ENCODE measurements at places on chromosomes 3 and 15. TPM values are rescaled to one million over a fixed set of nuclear protein-coding genes. Genes with fewer than 3 reads are reported as not detected.

DNA sequence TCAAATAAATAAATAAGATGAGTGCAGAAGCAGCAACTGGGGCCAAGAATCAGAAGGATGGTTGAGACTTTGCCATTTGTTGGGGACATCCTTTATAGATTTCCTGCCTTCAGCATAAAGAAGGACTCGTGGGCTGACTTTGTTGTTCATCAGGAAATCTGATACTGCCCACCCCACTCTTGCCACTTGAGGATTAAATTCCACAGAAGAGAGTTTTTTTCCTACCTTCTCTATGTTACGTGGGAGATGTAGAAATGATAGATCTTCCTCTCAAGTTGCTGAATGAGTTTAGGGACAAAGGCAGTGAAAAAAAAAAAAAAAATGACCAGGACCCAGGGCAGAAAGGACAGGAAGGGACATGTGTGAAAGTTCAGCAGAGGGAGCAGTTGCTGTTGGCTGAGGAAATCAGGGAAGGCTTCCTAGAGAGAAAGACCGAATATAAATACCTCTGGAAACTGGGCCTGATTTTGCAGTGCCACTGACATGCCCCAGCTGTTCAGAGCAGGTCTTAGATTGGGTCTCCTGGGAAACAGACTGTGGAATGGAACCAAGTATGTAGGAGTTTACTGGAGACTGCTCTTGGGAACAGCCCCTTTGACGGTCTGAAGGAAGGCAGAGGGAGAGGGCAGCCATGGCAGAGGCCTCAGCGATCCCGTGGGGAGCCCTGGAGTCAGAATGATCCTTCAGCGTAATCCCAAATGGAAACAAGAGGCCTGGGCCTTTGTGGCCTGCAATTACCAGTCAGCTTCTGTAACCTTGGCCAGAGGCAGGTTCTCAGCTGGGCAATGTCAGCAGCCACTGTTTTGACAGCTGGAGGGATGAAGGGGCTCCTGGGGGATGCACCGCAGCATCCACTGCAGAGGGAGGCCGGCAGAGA, 50.9 kb downstream of the C3orf20 start:
- peak; percentile 68 for DNase-seq

DNA sequence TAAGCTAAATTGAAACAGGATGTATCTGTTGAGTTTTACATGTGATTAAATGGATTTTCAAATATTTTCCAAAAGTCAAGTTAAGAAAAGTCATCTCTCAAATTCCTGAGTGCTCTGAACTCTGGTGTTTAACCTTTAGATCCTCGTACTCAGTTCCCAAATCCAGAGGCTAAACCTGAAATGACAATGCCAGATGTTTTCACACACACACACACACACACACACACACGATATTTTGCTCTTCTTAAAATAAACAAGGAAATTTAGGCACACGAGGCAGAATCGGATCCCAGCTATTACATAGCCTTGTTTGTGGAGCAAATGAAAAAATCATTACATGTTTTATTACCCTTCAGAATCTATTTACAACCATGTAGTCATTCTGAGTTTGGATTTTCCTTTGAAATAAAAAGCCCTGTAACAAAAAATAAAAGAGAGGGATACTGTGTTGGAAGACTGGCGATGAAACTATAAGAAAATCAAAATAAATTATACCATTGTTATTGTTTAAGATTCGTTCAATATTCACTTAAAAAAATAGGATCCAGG, 20.6 kb upstream of the UBE2E1 start:
- DNase-seq = no peak

DNA sequence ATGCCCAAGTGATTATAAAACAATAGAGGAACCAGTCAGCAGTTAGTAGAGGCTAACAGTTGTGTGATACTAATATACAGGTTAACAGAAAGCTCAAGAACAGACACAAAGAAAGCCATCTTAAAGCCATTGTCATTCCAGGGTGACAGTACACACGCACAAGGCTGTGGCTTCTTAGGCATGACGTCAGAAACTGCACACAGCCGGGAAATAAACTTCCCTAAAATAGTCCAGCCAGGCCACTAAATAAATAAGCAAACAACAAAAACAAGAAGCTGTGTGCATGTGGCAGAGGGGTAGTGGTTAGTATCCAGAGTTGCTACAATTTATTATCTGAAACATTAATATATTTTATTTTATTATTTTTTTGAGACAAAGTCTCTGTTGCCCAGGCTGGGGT, 49.8 kb downstream of the PPCDC start:
- no peak for DNase-seq

- DNase-seq = no peak
Measured at GRCh38 chr3:107911337-107912000, 179.4 kb downstream of the CD47 start.

GRCh38 chr15:71187078-71187477, 71.8 kb downstream of the THSD4 start:
- DNase-seq = no peak

DNA sequence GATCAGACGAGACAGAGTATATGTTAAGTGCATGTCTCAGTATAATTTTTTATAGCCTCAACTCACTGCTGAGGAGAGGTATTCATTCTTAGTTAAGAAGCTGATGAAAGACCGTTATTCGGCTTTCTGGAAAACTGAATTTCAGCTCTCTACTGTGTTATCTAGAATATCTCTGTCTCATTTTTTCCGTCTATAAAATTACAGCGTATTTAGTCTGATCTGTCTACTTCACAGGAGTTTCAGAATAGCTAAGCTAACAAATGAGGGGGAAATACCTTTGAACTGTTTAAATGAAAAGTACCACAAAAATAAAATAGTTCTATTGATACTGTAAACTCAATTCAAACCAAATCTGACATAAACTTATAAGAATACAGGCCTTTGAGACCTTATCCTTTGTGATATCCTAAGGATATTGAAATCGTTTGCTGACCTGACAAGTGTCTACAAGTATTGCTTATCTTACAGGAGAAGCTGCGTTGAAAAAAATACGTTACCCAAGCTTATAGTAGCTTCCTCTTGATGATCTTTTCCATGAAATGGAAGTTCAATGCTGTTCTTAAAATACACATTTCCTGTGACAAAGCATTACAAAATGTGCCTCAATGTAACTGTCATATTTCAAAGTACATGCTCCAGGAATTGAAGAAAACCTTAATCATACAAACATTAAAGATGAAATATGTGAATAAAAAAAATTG, 104.6 kb downstream of the IL1RAP start:
- DNase-seq = no peak

DNA sequence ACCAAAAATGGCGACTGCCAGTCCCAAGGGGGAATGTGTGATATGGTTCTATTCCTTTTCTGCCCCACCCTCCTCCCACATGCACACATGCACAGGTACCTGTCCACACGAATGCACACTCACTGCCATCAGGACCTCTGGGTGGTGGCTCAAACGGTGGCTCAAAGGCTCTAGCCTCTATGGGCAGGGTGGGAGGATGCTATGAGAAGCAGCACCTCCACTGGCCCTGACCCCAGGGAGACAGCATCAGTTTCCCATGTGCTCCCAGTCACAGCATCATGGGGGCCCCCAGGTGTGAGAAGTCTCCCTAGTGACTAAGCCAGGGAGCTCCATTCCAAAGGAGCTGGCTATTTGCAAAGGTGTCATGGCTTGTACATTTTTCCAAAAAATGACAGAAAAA, 15.9 kb downstream of the SEMA3G start:
- DNase-seq = no peak

GRCh38 chr3:21229426-21230135, 521.4 kb downstream of the ZNF385D start:
- no peak for DNase-seq

DNA sequence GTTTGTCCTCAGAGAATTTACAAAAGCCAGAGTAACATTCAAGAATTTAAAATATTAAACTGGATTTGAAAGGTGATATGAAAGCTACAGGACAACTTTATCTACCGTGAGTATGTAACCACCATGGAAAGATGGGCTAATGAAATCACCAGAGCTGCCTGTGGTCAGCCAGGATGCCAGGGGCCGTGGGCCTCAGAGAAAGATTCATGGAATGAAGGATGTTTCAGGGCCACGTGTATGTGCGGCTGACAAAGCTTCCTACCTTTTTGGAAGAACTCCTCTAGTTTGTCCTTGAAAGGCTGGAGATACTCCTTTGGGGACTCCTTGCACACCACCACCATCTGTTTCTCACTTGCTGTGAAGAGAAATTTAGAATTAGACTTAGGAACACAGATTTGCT, 138.9 kb downstream of the GREM1 start:
- no peak for DNase-seq

DNA sequence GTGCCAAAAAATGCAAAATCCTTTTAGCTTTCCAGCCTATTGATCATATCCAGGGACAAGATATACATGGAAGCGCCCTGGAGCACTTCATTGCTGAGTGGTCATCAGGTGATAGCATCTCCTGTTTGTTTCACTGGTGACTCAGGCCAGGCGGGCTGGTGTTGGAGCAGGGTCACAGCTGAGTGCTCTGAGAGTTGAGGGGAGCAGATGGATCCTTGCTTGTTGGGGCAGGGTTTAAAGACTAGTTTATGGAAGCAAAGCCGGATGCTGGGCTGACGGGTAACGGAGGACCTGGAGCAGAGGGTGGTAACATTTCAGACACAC, 405.0 kb upstream of the TPM1 start:
- DNase-seq = no peak

The ADGRG7 gene
- 0.78 TPM for total RNA-seq

The WDR72 gene
- 1.1 TPM for total RNA-seq

The FGF7 gene
- 48.3 TPM for total RNA-seq

The IQCF5 gene
- not detected for total RNA-seq

All from ureter (tissue), 1 donor.